ENCODE measurements at places on chromosomes 13 and 19.

- DNase-seq = no peak
These were observed 40.7 kb upstream of the SERPINE3 start for GRCh38 chr13:51298812-51299211.

- DNase-seq = no peak
These were observed 811 bp upstream of the PRMT1 start for GRCh38 chr19:49676136-49676783.

GRCh38 chr13:83620530-83621220 lies 261.6 kb downstream of the SLITRK1 start:
- no peak for DNase-seq

DNA sequence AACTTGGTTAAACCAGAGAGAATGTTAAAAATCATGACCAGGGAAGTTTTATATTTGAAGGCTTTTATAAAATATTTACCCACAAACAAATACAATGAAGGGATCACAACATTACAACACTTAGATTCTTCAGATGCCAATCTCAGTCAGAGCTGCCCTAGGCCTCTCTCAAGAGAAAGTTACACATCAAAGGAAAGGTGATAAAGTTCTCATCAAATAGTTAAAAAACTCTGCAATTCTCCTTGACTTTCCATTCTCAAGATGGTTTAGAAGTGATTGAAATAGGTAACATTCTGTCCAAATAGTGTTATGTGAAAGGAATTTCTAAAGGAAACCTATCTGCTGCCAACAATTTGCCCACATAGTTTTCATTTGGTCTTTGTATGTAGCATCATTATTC lies 1115.2 kb upstream of the MIR17HG start:
- DNase-seq = no peak

- no peak for DNase-seq
These were observed 89.7 kb downstream of the FRY start for GRCh38 chr13:32121316-32121715.

DNA sequence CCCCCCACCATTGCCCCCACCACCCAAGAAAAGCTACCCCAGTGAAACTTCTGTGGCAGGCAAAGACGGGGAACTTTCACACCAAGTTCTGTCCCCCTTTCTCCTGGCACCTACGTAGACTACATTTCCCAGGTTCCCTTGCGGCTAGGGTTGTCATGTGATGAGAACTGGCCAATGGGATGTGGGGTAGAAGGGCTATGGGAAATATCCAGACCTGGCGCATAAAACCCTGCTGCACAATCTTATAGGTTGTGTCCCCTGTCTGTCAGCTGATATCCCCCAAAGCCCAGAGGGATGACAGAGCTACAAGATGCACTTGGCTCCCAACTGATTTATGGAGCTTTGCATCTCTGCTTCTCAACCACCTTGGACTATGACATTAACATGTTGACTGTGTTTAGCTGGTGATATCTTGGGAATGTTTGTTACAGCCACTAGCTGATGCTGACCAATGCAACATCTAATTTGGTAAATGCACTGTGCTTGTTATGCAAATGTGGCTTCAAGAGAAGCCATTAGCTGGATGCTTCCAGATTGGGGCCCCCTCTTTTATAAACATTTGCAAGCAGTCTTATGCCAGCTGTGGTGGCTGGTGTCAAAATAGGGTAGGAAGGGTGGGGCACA lies 6.1 kb downstream of the SH2D3A start:
- DNase-seq = no peak

DNA sequence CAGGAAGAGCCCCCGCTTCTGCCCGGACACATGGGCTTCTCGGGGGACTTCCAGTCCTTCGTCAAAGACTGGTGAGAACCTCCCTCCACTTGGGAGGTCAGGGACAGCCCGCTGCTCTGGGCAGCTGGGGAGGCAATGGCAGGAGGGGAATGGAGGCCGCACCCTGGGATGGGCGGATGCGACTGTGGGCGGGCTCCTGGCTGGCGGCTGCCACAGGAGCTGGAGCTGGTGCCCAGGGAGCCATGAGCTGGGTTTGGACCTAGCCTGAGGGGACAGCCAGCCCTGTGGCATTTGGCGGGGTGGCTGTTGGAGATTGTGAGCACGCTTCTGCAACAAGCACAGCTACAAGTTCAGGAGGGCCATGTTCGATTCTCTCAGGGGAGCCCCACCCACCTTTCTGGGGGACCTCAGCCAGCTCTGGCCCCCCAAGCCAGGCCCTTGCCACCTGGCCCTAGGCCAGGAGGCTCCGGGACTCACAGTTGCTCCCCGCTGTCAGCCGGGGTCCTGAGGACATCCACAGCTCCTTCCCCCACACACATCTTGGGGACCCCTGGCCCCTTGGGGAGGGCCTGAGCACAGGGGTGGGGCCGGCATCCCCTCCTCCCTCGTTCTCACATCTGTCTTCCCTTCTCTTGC lies 3.0 kb upstream of the TGFBR3L start:
- no peak for DNase-seq

- DNase-seq = no peak
These were observed 32.9 kb downstream of the SLC25A30 start for GRCh38 chr13:45385320-45385719.

GRCh38 chr13:113152984-113153809 lies 5.3 kb upstream of the PROZ start:
- peak; percentile 54 for DNase-seq

DNA sequence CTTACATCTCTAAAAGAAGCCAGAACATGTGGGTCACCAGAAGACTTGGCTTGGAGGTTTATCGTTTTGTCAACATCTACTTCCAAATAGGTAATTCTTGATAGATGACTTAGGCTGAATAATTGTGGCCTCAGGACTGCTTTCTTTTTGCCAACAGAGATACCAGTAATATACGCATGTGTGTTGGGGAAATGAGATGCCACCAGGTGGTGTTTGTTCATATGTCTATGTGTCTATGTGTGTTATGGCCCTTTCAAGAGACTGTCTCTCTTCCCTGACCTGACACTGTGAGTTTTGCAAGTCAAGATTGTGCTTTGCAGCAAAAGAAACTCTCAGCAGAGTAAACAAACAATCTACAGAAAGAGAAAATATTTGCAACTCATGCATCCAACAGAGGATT lies 31.6 kb upstream of the METTL21C start:
- no peak for DNase-seq

DNA sequence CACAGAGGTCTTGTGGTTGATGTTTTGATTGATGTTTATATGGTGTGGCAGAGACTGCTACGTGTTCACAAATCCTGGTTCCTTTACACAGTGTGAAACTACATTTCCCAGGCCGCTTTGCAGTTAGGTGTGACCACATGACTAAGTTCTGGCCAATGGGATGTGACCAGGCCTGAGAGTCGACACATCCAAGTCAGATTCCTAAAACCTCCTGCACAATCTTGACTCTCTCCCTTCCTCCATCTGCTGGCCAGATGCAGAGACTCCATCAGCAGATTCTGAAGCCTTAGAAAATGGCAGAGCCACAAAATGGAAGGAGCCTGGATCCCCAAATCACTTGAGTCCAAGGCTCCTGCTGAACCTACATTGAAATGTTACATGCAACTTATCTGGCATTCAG lies 12.6 kb downstream of the CD37 start:
- DNase-seq = no peak

GRCh38 chr19:3252650-3253049 lies 28.2 kb downstream of the CELF5 start:
- no peak for DNase-seq

Measured in caudate nucleus (tissue), 63 donors.